SJSA1 (cell line): ENCODE measurements at places on chromosomes 11 and 22. TPM values are rescaled to one million over a fixed set of nuclear protein-coding genes. Genes with fewer than 3 reads are reported as not detected.

The CRYBB3 gene
- not detected in 2 replicates for total RNA-seq

DNA sequence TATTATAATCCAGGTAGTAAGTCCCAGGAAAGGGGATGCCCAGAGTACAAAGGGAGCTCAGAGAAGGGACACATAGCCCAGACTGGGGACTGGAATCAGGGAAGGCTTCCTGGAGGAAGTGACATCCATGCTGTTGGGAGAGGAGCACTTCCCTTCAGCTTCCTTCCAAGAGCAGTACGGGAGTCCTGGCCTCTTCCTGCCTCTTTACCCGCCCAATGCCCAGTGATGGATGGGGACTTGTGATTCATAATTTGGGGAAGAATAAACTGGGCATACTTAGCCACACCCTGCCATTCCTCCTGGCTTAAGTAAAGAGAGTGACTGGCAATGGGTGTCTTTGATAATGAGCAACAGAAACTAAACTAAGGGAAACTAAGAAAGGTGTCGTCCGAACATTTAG lies 11.5 kb downstream of the C11orf91 start:
- H3K27ac ChIP-seq: peak overlapping the region; percentile 93
- no peaks in the 10 kb centered on the region for H3K36me3 ChIP-seq
- H3K4me1 ChIP-seq: peaks cover 58% of the 10 kb centered on the region

DNA sequence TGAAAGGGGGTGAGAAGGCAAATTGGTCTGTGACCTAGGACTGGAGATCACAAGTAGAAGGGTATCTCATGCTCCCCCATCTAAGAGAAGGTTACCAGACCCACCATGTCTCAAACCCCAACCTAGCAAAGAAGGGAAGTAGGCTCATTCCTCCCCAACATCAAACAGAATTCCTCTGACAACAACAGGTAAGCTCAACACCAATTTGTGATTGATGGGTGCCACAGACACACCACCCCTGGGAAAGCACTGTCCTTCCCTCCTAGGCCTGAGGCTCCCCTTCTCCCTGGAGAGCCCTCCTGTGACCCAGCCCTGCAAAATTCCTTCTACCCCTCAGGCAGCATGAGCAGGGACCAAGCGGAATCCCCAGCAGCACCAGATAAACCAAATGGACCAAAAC lies 154.3 kb downstream of the BUD13 start:
- DNase-seq: no peak
- no peaks in the 10 kb centered on the region for H3K36me3 ChIP-seq
- H3K27ac ChIP-seq: no peak overlapping the region
- no peak overlapping the region for H3K4me3 ChIP-seq
- no peaks in the 10 kb centered on the region; the same call in 1 of the 2 replicates for H3K27me3 ChIP-seq

The MORC2 gene
- total RNA-seq: 14.6 and 22.1 TPM in 2 replicates

- H3K4me1 ChIP-seq: peaks cover 12% of the 10 kb centered on the region
- no peak overlapping the region for H3K27ac ChIP-seq
- no peak for DNase-seq
- no peaks in the 10 kb centered on the region for H3K27me3 ChIP-seq
Observed at GRCh38 chr11:126118806-126119205, 56.1 kb upstream of the CDON start.

GRCh38 chr11:13717331-13717730 lies 48.9 kb downstream of the FAR1 start:
- H3K27ac ChIP-seq: no peak overlapping the region
- DNase-seq: peak; percentile 45
- no peak overlapping the region for H3K4me3 ChIP-seq
- H3K27me3 ChIP-seq: no peaks in the 10 kb centered on the region
- H3K36me3 ChIP-seq: peaks cover 68% of the 10 kb centered on the region

The C11orf16 gene
- not detected in 2 replicates for total RNA-seq

The CRYBB2 gene
- total RNA-seq: 0.21 TPM in 1 of 2 replicates, not detected in the other

The CCDC81 gene
- 18.2 and 37.4 TPM in 2 replicates for total RNA-seq

DNA sequence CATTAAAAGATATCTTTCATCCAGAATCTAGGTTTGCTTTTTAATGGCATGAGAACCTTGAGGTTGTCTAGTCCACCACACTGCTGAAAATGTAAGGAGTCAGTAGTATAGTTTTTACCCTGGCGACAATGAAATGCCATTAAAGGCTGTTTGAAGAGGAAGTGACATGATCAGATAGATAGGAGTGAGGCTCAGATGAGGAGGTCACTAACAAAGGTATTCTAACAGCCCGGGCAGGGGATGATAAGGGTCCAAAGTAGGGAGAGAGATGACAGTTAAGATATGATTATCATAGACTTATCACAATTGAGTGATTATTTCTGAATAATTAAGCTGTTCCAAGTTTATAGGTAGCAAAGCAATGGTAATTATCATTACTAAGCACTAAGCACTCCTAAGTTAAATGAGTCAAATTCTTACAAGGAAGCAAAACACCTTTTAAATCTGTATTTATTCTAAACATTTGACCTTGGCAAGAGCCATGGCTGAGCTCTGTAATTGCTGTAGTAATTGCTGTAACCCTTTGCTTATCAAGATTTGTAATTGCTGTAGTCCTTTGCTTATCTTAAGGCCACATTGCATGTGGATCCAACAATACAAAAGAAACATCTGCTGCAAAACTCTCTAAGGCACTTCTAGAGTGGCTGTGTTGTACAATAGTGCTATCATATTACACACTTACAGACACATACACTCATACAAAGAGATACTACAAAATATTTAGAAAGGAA lies 92.6 kb downstream of the ENTHD1 start:
- no peaks in the 10 kb centered on the region; the same call in 1 of the 2 replicates for H3K27me3 ChIP-seq
- H3K4me1 ChIP-seq: no peaks in the 10 kb centered on the region
- H3K4me3 ChIP-seq: no peak overlapping the region
- no peak for DNase-seq
- no peaks in the 10 kb centered on the region for H3K36me3 ChIP-seq
- no peak overlapping the region for H3K27ac ChIP-seq

The GCAT gene
- total RNA-seq: 54.7 and 60.9 TPM in 2 replicates

- no peaks in the 10 kb centered on the region for H3K27me3 ChIP-seq
- DNase-seq: no peak
- H3K4me1 ChIP-seq: no peaks in the 10 kb centered on the region
- no peak overlapping the region for H3K4me3 ChIP-seq
Observed at GRCh38 chr11:132451942-132452601, 1080.2 kb downstream of the OPCML start.

- DNase-seq: no peak
- peaks cover 74% of the 10 kb centered on the region for H3K36me3 ChIP-seq
- no peak overlapping the region for H3K27ac ChIP-seq
- no peaks in the 10 kb centered on the region; the same call in 1 of the 2 replicates for H3K4me1 ChIP-seq
- no peak overlapping the region for H3K4me3 ChIP-seq
Observed at GRCh38 chr22:41522813-41523212, 21.5 kb downstream of the POLR3H start.

GRCh38 chr11:65617990-65618751 lies 2.6 kb downstream of the PCNX3 start:
- H3K36me3 ChIP-seq: peaks cover 76% of the 10 kb centered on the region
- no peak for DNase-seq
- no peak overlapping the region for H3K27ac ChIP-seq
- no peaks in the 10 kb centered on the region for H3K27me3 ChIP-seq
- H3K4me3 ChIP-seq: no peak overlapping the region
- peaks cover 16% of the 10 kb centered on the region for H3K4me1 ChIP-seq

- H3K4me1 ChIP-seq: no peaks in the 10 kb centered on the region
- DNase-seq: no peak
- H3K27ac ChIP-seq: no peak overlapping the region
- no peaks in the 10 kb centered on the region for H3K36me3 ChIP-seq
- no peak overlapping the region for H3K4me3 ChIP-seq
Observed at GRCh38 chr22:40694411-40694810, 15.1 kb downstream of the MCHR1 start.
